Natural killer cell (primary cell): ENCODE measurements at places on chromosomes 16 and 17.

GRCh38 chr17:81683208-81683583 is 401 bp downstream of the ARL16 start:
- no peak for DNase-seq

DNA sequence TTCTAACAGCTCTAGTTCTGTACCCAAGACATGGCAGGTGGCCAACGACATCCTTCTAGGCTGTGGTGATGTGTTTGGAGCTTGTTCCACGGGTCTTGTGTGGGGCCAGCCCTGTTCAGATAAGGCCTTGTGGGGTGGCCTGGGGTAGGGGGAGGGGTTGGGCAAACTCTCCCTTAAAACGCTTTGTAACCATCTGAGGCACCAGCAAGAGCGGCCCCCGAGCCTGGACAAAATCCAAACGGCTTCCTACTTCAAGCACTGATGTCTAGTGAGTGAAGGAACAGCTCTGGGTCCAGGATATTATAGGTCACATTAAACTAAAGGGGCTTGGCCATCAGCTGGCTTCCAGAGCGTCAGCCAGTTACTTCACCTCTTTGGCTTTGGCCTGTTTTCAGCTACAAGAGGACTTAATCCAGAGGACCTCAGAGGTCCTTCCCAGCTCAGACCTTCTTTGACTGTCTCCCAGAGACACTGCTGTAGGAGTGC is 11.9 kb downstream of the SERPINF1 start:
- no peak for DNase-seq

GRCh38 chr17:80790021-80790765 is 201.4 kb upstream of the CHMP6 start:
- peak; percentile 64 for DNase-seq

GRCh38 chr17:64658931-64659330 is 3.2 kb downstream of the SMURF2 start:
- peak; percentile 41 for DNase-seq

GRCh38 chr17:1362964-1363363 is 37.1 kb downstream of the YWHAE start:
- DNase-seq, result no peak

- DNase-seq, result no peak
Measured at GRCh38 chr17:55166506-55166905, 98.3 kb upstream of the HLF start.
